ENCODE measurements at places on chromosomes 6 and 20. TPM values are rescaled to one million over a fixed set of nuclear protein-coding genes. Genes with fewer than 3 reads are reported as not detected.

Gene PKHD1
- not detected for total RNA-seq

Gene SLC22A7
- not detected for total RNA-seq

Gene RTF2
- total RNA-seq, result 64.0 TPM

Gene SPATA25
- total RNA-seq, result 0.79 TPM

Gene PSMB9
- total RNA-seq, result 7.0 TPM

Gene GSTA2
- total RNA-seq, result not detected

Gene DLK2
- total RNA-seq, result 0.27 TPM

Gene TUBB2B
- total RNA-seq, result 2.0 TPM

Gene DOK5
- total RNA-seq, result 10.4 TPM

Gene RFX6
- not detected for total RNA-seq

Gene PLN
- total RNA-seq, result not detected

Gene NMBR
- not detected for total RNA-seq

Gene RAET1L
- not detected for total RNA-seq

Gene TNFRSF6B
- total RNA-seq, result 13.2 TPM

Gene ISM1
- not detected for total RNA-seq

Gene SLC35F1
- not detected for total RNA-seq

Gene OOEP
- total RNA-seq, result not detected

Gene CGA
- total RNA-seq, result not detected

Gene THEMIS
- not detected for total RNA-seq

Gene CDC40
- total RNA-seq, result 36.3 TPM

Gene NKX2-4
- total RNA-seq, result not detected

Gene ZGPAT
- total RNA-seq, result 16.1 TPM

Gene PLCB1
- total RNA-seq, result 74.5 TPM

Gene SLC32A1
- not detected for total RNA-seq

Gene STMND1
- total RNA-seq, result not detected

All from thoracic aorta endothelial cell (primary cell).